A549 treated with GW870086 at 1 μM for 4 hours (cell line): ENCODE measurements at places on chromosomes 12 and 14. TPM values are rescaled to one million over a fixed set of nuclear protein-coding genes. Genes with fewer than 3 reads are reported as not detected.

Gene PTCSC3
- total RNA-seq: not detected in 5 replicates

Gene TMEM132D
- not detected in 5 replicates for total RNA-seq

Gene RGS6
- not detected in 5 replicates for total RNA-seq

Gene ZCCHC8
- 20.7 to 23.4 TPM (median 22.8 TPM) in 5 replicates for total RNA-seq

Gene AMDHD1
- total RNA-seq: 1.9 to 2.8 TPM (median 2.2 TPM) in 5 replicates

Gene CLEC4C
- not detected in 5 replicates for total RNA-seq

Gene KTN1
- total RNA-seq: 85.4 to 136 TPM (median 114 TPM) in 5 replicates

Gene SYNDIG1L
- total RNA-seq: not detected in 5 replicates
